ENCODE measurements at places on chromosomes 1 and 21. TPM values are rescaled to one million over a fixed set of nuclear protein-coding genes. Genes with fewer than 3 reads are reported as not detected.
A peak's percentile ranks its signal among the peaks of the same experiment; 100 is the strongest.

Gene SELL
- 1.4 TPM for total RNA-seq

- no peaks in the 10 kb centered on the region for H3K36me3 ChIP-seq
- no peak overlapping the region for H3K4me3 ChIP-seq
- H3K4me1 ChIP-seq, result no peaks in the 10 kb centered on the region
- H3K27ac ChIP-seq, result no peak overlapping the region
- H3K27me3 ChIP-seq, result no peaks in the 10 kb centered on the region
These were observed 14.8 kb upstream of the COL11A1 start for GRCh38 chr1:103122983-103123720.

Gene AK5
- not detected for total RNA-seq

DNA sequence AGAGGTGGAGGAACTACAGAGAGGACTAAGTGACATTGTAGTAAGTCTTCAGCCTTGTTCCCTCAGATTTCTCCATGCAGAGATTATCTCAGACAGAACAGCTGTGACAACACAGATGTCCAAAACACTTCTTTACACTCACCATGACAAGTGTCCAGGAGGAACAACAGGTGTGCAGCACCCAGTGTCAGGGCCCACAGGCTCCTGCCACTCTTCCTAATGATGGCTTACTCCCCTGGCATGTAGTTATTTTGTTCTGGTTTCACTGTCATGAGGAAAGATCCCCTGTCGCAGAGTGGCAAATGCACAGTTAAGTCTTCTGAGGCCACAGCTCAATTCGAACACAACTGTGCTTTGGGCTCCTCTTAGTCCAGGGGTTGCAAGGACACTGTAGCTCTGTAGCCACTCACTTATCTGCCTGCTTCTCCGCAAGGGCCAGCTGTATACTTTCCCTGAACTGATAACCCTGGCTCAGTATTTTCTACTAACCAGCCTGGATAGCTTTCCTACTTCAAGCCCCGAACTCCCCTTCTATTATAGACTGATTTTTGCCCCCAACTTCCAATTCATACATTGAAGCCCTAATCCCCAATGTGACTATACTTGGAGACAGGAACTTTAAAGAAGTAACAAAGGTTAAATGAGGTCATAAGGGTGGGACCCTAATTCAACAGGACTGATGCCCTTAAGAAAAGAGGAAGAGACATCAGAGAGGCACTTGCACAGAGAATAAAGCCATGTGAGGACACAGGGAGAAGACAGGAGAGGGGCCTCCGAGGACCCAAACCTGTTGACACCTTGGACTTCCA is 11.1 kb downstream of the PDZK1 start:
- DNase-seq, result no peak
- no peaks in the 10 kb centered on the region for H3K27me3 ChIP-seq
- H3K27ac ChIP-seq, result no peak overlapping the region

DNA sequence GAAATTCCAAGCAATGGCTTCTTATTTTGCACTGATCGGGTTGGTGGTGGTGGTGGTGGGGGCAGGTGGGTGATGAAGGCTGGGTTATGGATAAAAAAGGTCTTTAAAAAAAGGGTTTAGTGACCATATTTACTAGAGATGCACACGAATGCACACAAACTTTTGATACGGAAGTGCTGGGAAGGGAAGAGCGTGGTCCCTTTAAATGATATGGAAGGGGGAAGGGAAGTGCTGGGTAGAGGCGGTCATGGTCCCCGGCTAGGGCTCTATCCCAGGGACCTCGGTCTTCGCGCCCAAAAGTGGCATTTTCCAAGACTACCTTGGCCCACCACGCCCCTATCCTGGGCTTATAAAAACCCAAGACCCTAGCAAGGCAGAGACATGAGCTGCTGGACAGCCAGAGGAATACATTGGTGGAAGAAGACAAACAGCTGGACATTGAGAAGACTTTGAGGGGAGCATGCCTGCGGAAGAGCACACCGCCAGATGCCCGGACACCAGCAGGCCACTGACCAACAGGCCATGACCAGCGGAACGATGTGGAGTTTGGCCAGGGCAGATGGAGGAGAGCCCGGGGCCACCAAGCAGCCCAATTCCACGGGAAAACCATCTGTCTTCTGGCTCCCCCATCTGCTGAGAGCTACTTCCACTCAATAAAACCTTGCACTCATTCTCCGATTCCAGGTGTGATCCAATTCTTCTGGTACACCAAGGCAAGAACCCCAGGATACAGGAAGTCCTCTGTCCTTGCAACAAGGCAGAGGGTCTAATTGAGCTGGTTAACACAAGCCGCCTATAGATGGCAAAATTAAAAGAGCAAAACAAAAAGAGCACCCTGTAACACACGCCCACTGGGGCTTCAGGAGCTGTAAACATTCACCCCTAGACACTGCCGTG is 1720.2 kb downstream of the MRPL39 start:
- no peak for DNase-seq
- no peaks in the 10 kb centered on the region for H3K27me3 ChIP-seq
- H3K4me3 ChIP-seq, result no peak overlapping the region
- H3K36me3 ChIP-seq, result no peaks in the 10 kb centered on the region
- H3K27ac ChIP-seq, result no peak overlapping the region

DNA sequence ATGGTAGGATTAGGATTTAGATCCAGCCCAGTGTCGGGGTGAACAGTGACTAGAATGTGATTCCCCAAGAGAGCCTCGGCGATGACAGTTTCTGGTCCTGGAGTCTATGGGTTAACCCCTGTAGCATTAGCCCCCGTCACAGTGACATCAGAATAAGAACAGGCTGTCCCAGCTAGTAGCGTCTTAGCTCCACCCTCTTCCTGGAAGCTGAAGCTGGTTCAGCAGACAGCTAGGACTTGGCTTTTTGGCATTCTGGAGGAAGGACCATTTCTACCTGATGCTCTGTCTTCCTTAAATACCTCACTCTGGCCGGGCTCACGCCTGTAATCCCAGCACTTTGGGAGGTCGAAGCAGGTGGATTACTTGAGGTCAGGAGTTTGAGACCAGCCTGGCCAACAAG is 5.0 kb downstream of the NDUFS2 start:
- no peaks in the 10 kb centered on the region for H3K27me3 ChIP-seq
- H3K27ac ChIP-seq, result no peak overlapping the region
- peaks cover 12% of the 10 kb centered on the region for H3K4me1 ChIP-seq
- DNase-seq, result no peak

Gene KLHDC9
- 4.2 TPM for total RNA-seq

DNA sequence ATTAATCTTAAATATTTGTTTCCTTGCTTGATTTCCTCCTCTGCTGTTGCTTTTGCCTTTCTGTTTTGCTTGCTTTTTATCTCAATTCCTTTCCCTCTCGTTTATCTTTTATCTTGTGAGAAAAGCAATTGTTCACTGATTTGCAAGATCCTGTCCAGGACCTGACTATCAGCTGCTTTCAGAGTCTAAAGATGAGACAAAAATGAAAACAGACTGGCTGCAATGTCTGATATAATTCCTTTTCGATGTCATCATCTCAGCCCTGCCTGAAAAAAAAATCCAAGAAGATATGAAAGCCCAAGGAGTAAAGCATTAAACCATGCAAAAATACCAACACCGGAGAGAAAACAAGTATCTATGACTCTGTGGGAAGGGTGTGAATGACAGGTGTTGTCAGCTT is 225.5 kb downstream of the PATJ start:
- H3K27me3 ChIP-seq, result no peaks in the 10 kb centered on the region
- no peak for DNase-seq
- peak overlapping the region; percentile 95 for H3K27ac ChIP-seq
- no peak overlapping the region for H3K4me3 ChIP-seq
- peaks cover 22% of the 10 kb centered on the region for H3K4me1 ChIP-seq
- peaks cover 19% of the 10 kb centered on the region for H3K36me3 ChIP-seq

DNA sequence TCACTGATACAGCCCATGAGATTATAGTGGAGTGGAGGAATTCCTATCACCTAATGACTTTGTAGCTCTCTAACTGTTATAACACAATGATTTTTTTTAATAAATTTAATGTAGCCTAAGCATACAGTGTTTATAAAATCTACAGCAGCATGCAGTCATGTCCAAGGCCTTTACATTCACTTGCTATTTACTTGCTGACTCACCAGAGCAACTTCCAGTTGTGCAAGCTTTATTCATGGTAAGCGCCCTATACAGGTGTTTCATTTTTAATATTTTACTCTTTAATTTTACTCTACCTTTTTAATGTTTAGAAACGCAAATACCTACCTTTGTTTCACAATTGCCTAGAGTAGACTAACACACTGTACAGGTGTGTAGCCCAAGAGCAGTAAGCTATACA is 1652.2 kb downstream of the BRINP3 start:
- no peaks in the 10 kb centered on the region for H3K27me3 ChIP-seq
- H3K27ac ChIP-seq, result no peak overlapping the region
- no peak for DNase-seq
- H3K4me1 ChIP-seq, result peaks cover 17% of the 10 kb centered on the region
- no peaks in the 10 kb centered on the region for H3K36me3 ChIP-seq

- DNase-seq, result no peak
- H3K4me3 ChIP-seq, result no peak overlapping the region
These were observed 5.5 kb upstream of the RGS21 start for GRCh38 chr1:192311281-192311680.

Gene SAMD11
- 313 TPM for total RNA-seq

GRCh38 chr1:29254346-29254745 is 18.0 kb downstream of the PTPRU start:
- no peaks in the 10 kb centered on the region for H3K27me3 ChIP-seq
- H3K4me1 ChIP-seq, result peaks cover 88% of the 10 kb centered on the region
- no peak for DNase-seq
- peak overlapping the region; percentile 76 for H3K27ac ChIP-seq
- no peak overlapping the region for H3K4me3 ChIP-seq

Gene NR5A2
- 0.38 TPM for total RNA-seq

Gene LCE1A
- not detected for total RNA-seq

GRCh38 chr1:85623061-85623471 is 42.5 kb downstream of the CCN1 start:
- peaks cover 35% of the 10 kb centered on the region for H3K36me3 ChIP-seq
- no peaks in the 10 kb centered on the region for H3K27me3 ChIP-seq
- no peaks in the 10 kb centered on the region for H3K4me1 ChIP-seq
- no peak overlapping the region for H3K4me3 ChIP-seq
- no peak for DNase-seq
- no peak overlapping the region for H3K27ac ChIP-seq

DNA sequence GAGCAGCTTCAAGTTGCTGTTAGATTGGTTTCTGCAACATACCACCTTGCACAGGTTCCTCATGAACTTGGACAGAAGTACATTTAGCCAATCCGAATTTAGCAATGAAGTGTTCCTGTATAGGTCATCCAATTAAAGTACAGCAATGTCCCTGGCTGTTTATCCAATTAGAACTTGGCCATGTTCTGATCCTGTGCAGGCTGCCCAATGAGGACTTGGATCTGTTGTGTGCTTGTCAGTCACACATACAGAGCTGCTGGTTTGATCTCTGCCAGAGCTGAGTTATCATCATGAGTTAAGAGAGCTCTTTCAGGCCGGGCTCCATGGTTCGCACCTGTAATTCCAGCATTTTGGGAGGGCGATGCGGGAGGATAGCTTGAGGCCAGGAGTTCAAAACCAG is 22.0 kb upstream of the IFNLR1 start:
- peaks cover 4% of the 10 kb centered on the region for H3K27me3 ChIP-seq
- H3K27ac ChIP-seq, result no peak overlapping the region
- H3K4me1 ChIP-seq, result no peaks in the 10 kb centered on the region
- H3K36me3 ChIP-seq, result no peaks in the 10 kb centered on the region

GRCh38 chr1:230385158-230385450 is 41.0 kb downstream of the PGBD5 start:
- H3K27ac ChIP-seq, result no peak overlapping the region
- no peaks in the 10 kb centered on the region for H3K36me3 ChIP-seq
- peaks cover 7% of the 10 kb centered on the region for H3K4me1 ChIP-seq
- peaks cover 5% of the 10 kb centered on the region for H3K27me3 ChIP-seq
- DNase-seq, result no peak
- H3K4me3 ChIP-seq, result no peak overlapping the region

Gene CR1L
- total RNA-seq, result not detected

GRCh38 chr1:25182629-25183028 is 49.7 kb downstream of the SYF2 start:
- H3K27me3 ChIP-seq, result no peaks in the 10 kb centered on the region
- H3K4me1 ChIP-seq, result peaks cover 11% of the 10 kb centered on the region
- no peak overlapping the region for H3K4me3 ChIP-seq
- H3K27ac ChIP-seq, result no peak overlapping the region
- DNase-seq, result no peak
- H3K36me3 ChIP-seq, result no peaks in the 10 kb centered on the region

GRCh38 chr1:230772457-230773395 is 25.5 kb downstream of the CAPN9 start:
- DNase-seq, result no peak
- peak overlapping the region; percentile 24 for H3K27ac ChIP-seq
- H3K4me1 ChIP-seq, result peaks cover 15% of the 10 kb centered on the region
- H3K4me3 ChIP-seq, result no peak overlapping the region
- no peaks in the 10 kb centered on the region for H3K36me3 ChIP-seq
- peaks cover 10% of the 10 kb centered on the region for H3K27me3 ChIP-seq

Gene OR2G6
- 0.04 TPM for total RNA-seq

Gene CELA2A
- not detected for total RNA-seq

- H3K27me3 ChIP-seq, result peaks cover 4% of the 10 kb centered on the region
- H3K27ac ChIP-seq, result no peak overlapping the region
- H3K36me3 ChIP-seq, result no peaks in the 10 kb centered on the region
- H3K4me3 ChIP-seq, result no peak overlapping the region
- H3K4me1 ChIP-seq, result no peaks in the 10 kb centered on the region
These were observed 75.2 kb downstream of the AXDND1 start for GRCh38 chr1:179440971-179441370.

DNA sequence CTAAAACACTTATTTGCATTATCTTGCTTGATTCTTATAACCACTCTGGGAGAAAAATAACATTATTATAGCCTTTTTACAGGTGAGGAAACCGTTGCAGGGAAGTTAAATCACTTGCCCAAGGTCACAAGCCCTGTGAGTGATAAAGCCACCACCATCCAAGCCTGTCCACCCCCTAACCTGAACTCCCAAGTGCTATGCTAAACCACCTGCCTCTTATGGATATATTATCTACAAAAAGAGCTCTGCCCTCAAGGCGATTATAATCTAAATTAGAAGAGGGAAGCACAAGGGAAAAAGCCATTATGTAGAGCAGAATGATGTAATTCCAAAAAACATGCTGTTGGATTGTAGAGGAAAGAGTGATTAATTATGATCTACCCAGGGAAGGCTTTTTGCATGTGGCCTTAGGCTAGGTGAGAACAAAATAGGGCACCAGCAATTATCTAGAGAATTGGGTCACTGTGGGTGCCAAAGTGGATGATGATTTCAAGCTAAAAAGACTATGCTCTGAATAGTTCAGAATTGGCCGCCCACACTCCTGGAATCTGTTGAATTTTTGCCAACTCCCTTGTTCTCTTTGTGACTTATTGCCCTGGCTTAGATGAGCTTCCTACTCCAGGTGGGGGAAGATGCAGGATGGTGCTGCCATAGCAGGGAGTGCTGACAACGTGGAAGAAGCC is 205.3 kb downstream of the FGGY start:
- no peaks in the 10 kb centered on the region for H3K36me3 ChIP-seq
- no peak overlapping the region for H3K4me3 ChIP-seq
- H3K4me1 ChIP-seq, result peaks cover 83% of the 10 kb centered on the region
- no peaks in the 10 kb centered on the region for H3K27me3 ChIP-seq
- no peak for DNase-seq
- peak overlapping the region; percentile 60 for H3K27ac ChIP-seq

- peaks cover 23% of the 10 kb centered on the region for H3K27me3 ChIP-seq
- peak; percentile 14 for DNase-seq
- peaks cover 23% of the 10 kb centered on the region for H3K4me1 ChIP-seq
- no peak overlapping the region for H3K4me3 ChIP-seq
These were observed 150.9 kb downstream of the PTPRU start for GRCh38 chr1:29387210-29387609.

GRCh38 chr21:33007747-33008146 is 18.0 kb upstream of the OLIG2 start:
- H3K27ac ChIP-seq, result no peak overlapping the region
- no peaks in the 10 kb centered on the region for H3K4me1 ChIP-seq
- H3K4me3 ChIP-seq, result no peak overlapping the region
- peaks cover 87% of the 10 kb centered on the region for H3K27me3 ChIP-seq

Gene KMO
- not detected for total RNA-seq
